Hematopoietic multipotent progenitor cell treated with erythropoietin and hydrocortisone succinate and interleukin-3 and kit ligand, for 17 days (in vitro differentiated cells): ENCODE measurements at places on chromosomes 13 and 19.

- no peak for DNase-seq
Observed at GRCh38 chr13:102692491-102692826, 2.4 kb downstream of the METTL21C start.

GRCh38 chr13:94073007-94073744 lies 406.3 kb downstream of the DCT start:
- DNase-seq = no peak

- DNase-seq = no peak
Observed at GRCh38 chr19:39342647-39343305, 555 bp downstream of the SAMD4B start.

DNA sequence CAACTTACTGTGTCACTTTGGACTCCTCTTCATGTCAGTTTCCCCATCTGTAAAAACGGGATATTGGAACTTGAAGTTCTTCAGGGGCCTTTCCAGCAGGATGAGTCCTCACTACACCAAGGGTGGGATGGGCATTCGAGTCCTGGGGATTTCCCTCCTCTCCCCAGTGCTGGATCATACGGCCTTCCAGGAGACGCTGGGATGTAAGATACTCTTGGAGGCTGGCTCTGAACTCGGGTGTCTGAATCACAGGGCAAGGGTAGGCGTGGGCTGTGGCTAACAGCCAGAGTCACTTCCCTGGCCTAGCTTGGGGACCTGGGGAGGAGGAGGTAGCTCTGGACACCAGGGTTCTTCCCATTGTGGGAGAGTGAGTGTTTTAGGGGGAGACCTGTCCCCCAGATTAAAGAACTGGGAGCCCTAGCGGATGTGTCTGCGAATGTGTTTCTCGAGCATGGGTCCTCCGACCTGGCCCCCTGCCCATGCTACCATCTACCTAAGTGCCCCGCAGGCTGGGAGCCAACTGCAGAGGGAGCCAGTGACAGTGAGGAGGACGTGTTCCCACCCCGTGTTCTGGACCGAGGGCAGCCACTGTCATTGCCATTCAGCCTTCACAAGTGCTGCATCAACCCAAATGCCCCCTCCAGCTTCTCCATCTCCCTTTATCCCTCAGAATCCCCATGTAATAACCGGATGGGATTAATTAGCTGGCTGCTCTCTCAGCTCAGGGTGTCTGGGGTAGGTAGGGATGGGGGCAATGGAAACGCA lies 2.4 kb upstream of the CYTH2 start:
- no peak for DNase-seq

DNA sequence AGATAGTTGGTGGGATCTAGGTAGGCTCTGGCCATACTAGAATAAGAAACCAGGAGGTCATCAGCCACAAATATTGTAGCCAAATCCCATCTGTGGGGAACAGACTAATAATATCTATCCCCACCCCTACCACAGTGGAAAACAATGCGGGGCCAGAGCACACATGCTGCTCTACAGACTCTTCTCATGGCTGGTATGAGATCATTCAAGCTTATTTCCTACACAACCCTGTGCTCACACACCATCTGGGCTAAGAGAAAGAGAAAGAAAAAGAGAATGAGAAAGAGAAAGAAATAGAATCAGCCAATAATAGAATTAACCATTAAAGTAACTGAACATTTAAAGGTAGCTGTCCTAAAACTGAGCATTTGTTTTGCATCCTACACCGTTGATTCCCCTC lies 1268.4 kb upstream of the SPRY2 start:
- no peak for DNase-seq

DNA sequence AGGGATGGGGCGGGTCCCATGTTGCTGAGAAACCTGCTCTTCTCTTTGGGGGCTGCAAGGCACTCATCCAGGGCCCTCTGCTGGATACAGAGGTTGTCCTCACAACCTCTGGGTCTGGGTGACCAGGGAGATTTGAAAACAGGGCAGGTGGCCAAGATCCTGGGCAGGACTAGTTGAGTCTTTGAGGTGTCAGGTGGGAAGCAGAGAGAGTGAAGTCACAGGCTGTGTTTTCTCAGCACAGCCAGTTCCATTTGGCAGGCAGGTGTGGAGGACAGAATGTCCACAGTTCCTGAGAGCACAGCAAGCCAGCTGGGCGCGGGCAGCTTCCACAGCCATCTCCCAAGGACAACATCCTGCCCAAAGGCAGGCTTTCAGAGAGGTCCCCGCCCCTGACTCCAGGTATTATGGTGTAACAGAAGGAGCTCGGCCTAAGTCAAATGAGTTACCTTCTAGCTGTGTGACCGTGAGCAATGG lies 118.8 kb downstream of the NUFIP1 start:
- DNase-seq = no peak

- peak; percentile 41 for DNase-seq
Observed at GRCh38 chr19:32672841-32673240, 2.1 kb downstream of the ANKRD27 start.

- DNase-seq = no peak
Observed at GRCh38 chr19:29704562-29705558, 10.2 kb downstream of the C19orf12 start.

DNA sequence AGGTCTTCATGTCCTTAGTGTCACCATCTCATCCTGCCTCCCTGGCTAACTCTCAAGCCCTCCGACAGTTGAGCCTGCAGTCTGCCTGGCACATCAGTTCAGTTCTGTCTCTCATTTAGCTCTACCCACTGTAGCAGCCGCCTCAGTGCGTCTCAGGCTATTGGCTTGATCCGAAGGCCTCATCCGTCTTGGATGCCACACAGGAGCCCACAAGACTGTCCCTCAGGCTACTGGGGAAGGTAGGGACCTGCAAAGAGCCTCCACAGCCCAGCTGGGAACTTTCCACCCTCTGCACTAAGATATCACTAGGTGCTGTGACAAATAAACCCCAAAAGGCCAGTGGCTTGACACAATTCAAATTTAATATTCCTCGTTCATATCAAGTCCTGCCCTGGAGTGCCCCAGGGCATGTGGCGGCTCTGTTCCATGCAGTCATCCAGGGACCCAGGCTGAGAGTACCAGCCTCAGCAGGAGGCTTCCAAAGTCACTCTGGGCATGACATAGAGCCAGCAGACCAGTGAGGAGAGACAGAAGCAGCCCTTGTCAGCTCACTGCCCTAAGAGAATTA lies 5.7 kb downstream of the VSTM2B start:
- DNase-seq = no peak

GRCh38 chr19:29491491-29491890 lies 34.3 kb upstream of the VSTM2B start:
- no peak for DNase-seq
